ENCODE measurements at places on chromosomes 13 and 19.

GRCh38 chr13:113428871-113429607, 24.2 kb downstream of the ADPRHL1 start:
- no peak for DNase-seq

DNA sequence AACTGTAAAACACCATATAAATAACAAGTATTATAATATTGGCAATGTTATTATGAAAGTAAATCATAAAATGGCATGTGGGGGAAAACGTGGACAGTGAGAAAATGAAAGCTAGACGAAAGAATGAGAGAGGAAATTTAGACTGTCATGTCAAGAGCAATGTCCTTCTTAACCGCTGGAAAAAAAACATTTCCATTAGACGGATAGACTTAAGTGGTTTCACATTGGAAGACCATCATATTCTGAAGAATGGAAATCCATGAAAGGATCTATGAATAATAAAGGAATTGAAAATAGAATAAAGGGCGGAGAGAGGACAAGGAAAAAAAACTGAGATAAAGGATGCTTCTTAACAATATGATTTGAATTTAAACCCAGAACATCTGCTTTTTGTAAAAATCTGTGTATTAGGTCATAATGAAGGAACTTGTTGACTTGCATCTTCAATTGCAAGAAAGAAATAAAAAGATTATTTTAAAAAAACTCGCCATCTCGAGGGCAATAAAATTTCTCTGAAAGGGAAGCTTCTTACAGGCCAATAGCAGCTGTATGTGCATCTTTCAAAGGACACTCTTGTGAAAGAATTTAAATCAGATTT, 90.6 kb downstream of the SPRY2 start:
- no peak for DNase-seq

- no peak for DNase-seq
Measured at GRCh38 chr19:28485292-28485691, 727.7 kb downstream of the UQCRFS1 start.

- DNase-seq: no peak
Measured at GRCh38 chr13:41905600-41906254, 55.2 kb downstream of the VWA8 start.

GRCh38 chr13:105471673-105472072, 1063.8 kb downstream of the EFNB2 start:
- DNase-seq: no peak

DNA sequence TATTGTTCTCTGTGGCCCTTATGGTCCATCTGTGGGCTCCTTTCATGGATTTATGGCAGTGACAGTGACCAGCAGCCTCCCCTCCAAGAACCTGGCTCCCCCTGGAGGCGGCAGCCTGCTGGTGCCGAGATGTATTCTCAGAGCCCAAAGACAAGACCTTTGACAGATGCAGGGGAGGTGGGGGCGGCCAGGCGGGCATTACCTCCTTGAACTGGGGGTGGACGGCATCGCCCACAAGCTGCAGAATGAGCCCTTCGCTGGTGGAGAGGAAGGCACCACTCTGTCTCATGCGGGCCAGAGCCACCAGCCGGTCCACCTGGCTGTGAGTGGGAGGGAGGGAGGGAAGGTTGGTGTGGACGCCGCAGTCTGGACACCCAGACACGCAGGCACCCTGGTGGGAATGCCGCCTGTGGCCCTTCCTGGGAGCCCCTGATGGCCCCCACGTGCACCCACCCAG, 6.6 kb downstream of the ISOC2 start:
- peak; percentile 56 for DNase-seq

DNA sequence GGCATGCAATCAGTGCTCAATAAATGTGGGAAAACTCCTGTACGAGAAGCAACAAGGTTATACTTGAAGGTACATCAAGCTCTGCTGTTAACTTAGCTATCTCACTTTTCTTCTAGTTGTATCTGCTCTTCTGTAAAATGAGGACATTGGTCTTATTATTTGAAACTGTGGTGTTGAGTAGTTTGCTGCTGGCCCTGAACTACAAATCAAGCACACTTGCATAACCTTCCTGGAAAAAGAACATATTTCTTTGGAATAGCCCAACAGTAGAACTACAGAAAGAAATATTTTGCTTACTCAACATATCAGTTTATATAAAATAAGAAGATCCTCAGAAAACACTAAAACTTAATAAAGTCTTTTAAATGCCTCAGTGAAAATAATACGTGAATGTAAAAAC, 203.0 kb downstream of the KCTD12 start:
- DNase-seq: no peak

GRCh38 chr13:30240608-30241007, 66.7 kb downstream of the KATNAL1 start:
- no peak for DNase-seq

- DNase-seq: no peak
Measured at GRCh38 chr19:1571358-1571757, 3.2 kb upstream of the MEX3D start.

DNA sequence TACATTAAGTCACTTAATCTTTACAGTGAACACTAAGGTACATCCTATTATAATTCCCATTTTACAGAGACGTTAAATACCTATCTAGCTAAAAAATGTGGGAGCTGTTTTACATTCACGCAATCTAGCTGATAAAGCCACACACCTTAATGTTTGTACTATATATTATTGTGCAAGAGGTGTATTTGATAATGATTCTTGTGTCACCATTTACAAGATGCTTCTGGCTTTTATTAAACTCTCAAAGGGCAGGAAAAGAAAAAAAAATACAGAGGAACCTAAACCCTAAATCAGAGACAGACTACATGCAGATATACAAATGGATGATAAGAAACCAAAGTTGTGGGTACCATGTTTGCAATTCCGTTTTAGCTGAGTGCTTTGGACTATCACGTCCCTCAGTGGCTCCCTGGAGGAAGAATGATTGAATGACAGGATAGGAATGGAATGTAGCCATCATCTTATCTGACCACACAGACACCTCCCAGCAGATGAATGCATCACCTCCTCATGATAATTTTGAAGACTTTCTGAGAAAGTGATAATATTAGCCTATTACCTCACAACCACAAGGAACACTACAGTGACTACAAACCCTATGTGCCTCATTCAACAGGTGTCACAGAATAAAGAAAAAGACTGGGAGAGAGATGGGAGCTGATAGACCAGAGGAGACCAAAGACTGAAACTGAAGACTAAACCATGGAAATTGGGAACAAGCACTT, 230.5 kb upstream of the SERP2 start:
- DNase-seq: peak; percentile 62

GRCh38 chr13:42270857-42271215, 1.1 kb upstream of the AKAP11 start:
- DNase-seq: no peak
